ENCODE measurements at places on chromosomes 7 and 10.

GRCh38 chr10:62047960-62048383 is 146.5 kb downstream of the ARID5B start:
- no peak for DNase-seq

GRCh38 chr10:75099952-75100763 is 11.3 kb upstream of the SAMD8 start:
- DNase-seq, result peak; percentile 45

GRCh38 chr10:73413108-73413527 is 740 bp downstream of the ANXA7 start:
- peak; percentile 45 for DNase-seq

GRCh38 chr7:20326342-20326741 is 4.4 kb upstream of the ITGB8 start:
- no peak for DNase-seq
